ENCODE measurements at places on chromosomes 6 and 20. TPM values are rescaled to one million over a fixed set of nuclear protein-coding genes. Genes with fewer than 3 reads are reported as not detected.

- DNase-seq, result no peak
These were observed 44.2 kb upstream of the CDH22 start for GRCh38 chr20:46352370-46352938.

DNA sequence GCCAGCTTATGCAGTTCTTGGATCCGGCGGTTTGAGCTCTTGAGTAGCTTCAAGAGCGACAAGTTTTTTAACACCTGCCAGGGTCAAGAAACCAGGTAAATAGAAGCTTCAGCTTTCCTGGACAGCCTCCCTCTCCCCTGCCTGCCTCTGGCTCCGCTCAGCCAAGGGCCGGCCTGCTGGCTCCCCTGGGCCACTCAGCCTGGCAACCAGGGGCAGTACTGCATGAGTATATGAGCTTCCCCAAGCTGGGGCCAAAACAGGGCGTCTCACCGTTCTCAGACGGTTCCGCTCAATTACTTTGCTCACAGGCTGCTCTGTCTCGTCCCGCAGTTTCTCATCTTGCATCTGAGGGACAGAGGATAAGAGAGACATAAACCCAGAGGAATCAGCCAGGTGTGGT is 856 bp downstream of the TP53TG5 start:
- no peak for DNase-seq

KCNQ5 gene
- 4.8 TPM for total RNA-seq

GRCh38 chr6:149074832-149075258 is 242.7 kb upstream of the TAB2 start:
- DNase-seq, result no peak

PSORS1C1 gene
- total RNA-seq, result 0.15 TPM

ADGRF1 gene
- total RNA-seq, result 37.3 TPM

Measured in M059J (cell line).